ENCODE measurements at places on chromosomes 12 and 14. TPM values are rescaled to one million over a fixed set of nuclear protein-coding genes. Genes with fewer than 3 reads are reported as not detected.

Gene PTCSC3
- not detected for total RNA-seq

Gene AICDA
- 1.1 TPM for total RNA-seq

Gene TCTN1
- 55.0 TPM for total RNA-seq

Gene HOXC9
- total RNA-seq: 7.2 TPM

Gene ANO6
- total RNA-seq: 30.2 TPM

Gene TAC3
- total RNA-seq: not detected

Gene TAS2R50
- 1.3 TPM for total RNA-seq

Gene RFX4
- not detected for total RNA-seq

Gene SERPINA10
- total RNA-seq: not detected

Gene CLEC1A
- total RNA-seq: not detected

Gene FOS
- total RNA-seq: 78.3 TPM

All from SK-MEL-5 (cell line).